ENCODE measurements at places on chromosomes 1 and 21. TPM values are rescaled to one million over a fixed set of nuclear protein-coding genes. Genes with fewer than 3 reads are reported as not detected.

Gene ITPKB
- total RNA-seq = 15.5 TPM

Gene NUDT4B
- 10.2 TPM for total RNA-seq

DNA sequence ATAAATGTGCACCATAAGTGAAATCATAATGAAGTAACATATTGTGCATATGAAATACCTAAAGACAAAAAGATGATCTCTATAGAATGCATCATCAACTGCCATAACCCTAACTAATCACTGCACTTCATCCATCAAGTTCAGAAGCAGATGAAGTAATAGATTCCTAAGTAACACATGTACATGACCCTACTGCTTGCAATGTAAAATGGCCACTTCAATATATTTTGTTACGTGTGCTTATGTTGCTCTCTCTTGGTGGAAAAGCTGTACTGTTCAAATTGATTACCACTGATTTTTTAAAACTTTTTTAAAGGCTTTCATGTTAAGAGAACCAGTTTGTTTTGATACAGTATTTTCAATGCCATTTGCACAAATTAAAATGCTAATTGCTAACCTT is 141.8 kb downstream of the TTLL7 start:
- H3K27me3 ChIP-seq = no peaks in the 10 kb centered on the region
- DNase-seq = no peak
- no peaks in the 10 kb centered on the region for H3K36me3 ChIP-seq
- H3K27ac ChIP-seq = no peak overlapping the region

- no peaks in the 10 kb centered on the region for H3K4me1 ChIP-seq
- H3K4me3 ChIP-seq = no peak overlapping the region
- no peaks in the 10 kb centered on the region for H3K27me3 ChIP-seq
- no peaks in the 10 kb centered on the region for H3K36me3 ChIP-seq
- DNase-seq = no peak
Measured at GRCh38 chr1:73161418-73161817, 879.1 kb upstream of the NEGR1 start.

- H3K27me3 ChIP-seq = no peaks in the 10 kb centered on the region
- H3K36me3 ChIP-seq = no peaks in the 10 kb centered on the region
- no peak overlapping the region for H3K4me3 ChIP-seq
- no peak overlapping the region for H3K27ac ChIP-seq
- peaks cover 4% of the 10 kb centered on the region for H3K4me1 ChIP-seq
- no peak for DNase-seq
Measured at GRCh38 chr1:160007577-160008200, 24.1 kb downstream of the PIGM start.

Gene ST6GALNAC5
- 0.27 TPM for total RNA-seq

Gene ACTN2
- 0.47 TPM for total RNA-seq
